ENCODE measurements at places on chromosomes 13 and 19. TPM values are rescaled to one million over a fixed set of nuclear protein-coding genes. Genes with fewer than 3 reads are reported as not detected.

The CNN1 gene
- total RNA-seq, result 0.64 TPM

The GTF3A gene
- total RNA-seq, result 102 TPM

The OR10H1 gene
- total RNA-seq, result 0.17 TPM

The PSG3 gene
- not detected for total RNA-seq

The CDX2 gene
- 12.5 TPM for total RNA-seq

The IQCN gene
- total RNA-seq, result 4.8 TPM

The HSPB6 gene
- total RNA-seq, result 0.93 TPM

The DCLK1 gene
- 0.10 TPM for total RNA-seq

The KIR2DL4 gene
- not detected for total RNA-seq

The WDR88 gene
- not detected for total RNA-seq

The COL4A1 gene
- 0.57 TPM for total RNA-seq

The PCP2 gene
- total RNA-seq, result 0.32 TPM

The PCDH20 gene
- not detected for total RNA-seq

The PSG7 gene
- not detected for total RNA-seq

DNA sequence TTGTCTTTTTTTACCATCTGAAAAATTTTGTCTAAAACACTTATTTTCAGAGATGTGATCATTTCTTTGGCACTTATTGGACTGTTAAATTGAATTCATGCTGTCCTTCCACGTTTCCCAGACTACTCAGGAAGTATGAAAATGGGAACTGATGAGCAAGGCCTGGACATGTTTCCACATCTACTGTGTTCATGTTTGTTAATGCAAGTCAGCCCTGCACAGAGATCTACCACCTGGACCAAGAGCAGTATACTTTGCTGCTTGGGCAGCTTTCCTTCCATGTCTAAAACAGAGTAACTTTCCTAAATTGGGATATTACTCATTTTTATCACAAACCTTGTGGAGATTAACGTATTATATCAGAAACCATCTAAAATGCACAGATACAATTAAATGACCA, 687.4 kb downstream of the DIAPH3 start:
- no peak for DNase-seq

DNA sequence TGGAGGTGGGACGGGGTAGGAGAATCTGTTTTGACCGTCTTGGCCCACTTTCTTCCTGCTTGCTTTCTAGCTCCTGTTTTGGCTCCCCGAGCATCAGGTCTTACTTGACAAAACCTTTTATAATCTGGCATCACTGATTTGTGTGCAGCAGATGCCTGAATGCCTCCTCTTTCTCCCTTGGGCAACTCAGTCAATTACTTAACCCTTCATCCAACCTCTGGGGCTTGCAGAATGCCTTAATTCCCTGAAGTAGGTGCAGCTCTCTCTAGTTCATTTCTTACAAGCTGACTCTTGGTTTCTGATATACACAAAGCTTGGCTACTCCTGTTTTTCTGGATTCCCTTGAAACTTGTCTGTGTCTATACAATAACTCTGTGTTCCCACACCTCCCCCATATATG, 5.7 kb upstream of the NUP58 start:
- no peak for DNase-seq

DNA sequence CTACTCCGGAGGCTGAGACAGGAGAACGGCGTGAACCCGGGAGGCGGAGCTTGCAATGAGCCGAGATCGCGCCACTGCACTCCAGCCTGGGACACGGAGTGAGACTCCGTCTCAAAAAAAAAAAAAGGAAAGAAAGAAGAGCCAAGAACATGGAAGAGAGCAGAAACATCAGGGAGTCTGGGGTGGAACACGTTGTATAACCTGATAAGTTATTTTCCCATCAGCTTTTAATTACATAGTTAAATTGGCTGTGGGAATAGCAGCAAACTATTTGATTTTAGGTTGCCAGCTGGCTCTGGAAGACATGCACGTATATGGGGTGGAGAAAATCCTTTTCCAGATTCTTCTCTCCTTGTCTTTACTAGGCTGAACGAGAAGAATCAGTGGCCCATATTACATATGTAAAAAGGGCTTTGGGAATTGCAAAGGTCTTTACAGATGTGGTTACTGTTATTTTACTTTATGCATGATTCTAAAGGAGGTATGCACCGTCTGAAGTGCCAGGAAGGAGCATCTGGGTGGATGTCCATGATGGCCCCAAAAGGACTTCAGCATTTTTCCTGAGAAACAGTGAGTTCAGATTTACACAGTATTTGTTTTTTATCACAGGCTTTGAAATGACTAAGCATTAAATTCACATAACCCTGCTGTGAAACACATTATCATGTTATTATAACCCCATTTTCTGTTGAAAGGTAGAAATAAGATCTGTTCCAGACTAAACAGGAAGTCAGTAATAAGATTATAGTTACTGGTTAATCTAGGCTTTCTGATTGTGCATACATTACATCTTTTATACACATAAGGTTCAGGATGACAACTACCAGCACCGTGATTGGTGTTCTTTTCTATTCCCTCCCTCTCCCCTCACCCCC, 4.6 kb upstream of the NAA16 start:
- DNase-seq, result no peak

GRCh38 chr19:2150794-2151338, 500 bp downstream of the AP3D1 start:
- no peak for DNase-seq

DNA sequence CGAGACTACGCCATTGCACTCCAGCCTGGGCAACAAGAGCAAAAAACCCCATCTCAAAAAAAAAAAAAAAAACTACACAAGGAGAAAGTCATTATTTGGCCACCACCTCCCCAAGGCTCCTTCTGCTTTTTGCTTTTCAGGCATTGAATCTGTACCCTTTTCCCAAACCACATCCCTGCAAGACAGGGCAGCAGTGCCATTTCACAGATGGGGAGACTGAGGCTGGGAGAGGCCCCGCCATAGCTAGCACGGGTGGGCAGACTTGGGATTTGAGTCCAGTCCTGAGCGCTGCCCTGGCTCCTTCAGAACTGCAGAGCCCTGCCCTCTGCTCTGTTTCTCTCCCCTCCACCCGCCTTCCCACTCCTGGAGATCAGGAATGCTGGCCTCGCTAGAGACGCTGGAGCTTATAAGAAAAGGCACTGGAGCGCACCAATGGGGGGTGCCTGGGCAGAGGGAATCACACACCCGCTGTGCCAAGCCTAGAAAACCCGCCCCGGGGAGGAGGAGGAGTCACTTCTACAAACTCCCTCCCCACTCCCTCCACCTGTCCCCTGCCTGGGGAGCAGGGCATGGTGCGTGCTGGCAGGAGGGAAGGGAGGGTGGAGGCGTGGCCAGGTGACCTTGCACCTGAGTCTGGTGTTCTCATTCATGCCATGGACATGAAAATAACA, 17.6 kb downstream of the TJP3 start:
- DNase-seq, result peak; percentile 73

DNA sequence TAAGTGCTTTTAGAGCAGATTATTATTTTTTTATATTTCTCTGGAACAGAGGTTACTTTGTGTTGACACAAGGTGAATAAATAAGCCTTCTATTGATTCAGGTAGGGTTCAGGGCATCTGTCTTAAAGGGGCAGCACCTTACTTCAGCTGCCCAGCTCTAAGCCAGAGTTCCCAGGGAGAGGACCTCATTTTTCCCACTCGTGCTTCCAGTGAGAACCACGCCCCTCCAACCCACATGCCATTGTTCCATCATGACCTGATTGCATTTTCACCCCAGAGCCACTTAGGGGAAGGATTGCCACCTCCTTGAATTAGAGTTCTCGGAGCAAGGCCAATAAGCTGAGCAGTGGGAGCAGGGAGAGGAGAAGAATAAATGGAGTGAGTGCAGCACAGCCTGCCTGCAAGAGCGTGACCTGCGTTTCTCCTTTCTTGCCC, 104.3 kb upstream of the FRY start:
- no peak for DNase-seq

GRCh38 chr19:17775245-17775927, 19.6 kb upstream of the B3GNT3 start:
- DNase-seq, result no peak

DNA sequence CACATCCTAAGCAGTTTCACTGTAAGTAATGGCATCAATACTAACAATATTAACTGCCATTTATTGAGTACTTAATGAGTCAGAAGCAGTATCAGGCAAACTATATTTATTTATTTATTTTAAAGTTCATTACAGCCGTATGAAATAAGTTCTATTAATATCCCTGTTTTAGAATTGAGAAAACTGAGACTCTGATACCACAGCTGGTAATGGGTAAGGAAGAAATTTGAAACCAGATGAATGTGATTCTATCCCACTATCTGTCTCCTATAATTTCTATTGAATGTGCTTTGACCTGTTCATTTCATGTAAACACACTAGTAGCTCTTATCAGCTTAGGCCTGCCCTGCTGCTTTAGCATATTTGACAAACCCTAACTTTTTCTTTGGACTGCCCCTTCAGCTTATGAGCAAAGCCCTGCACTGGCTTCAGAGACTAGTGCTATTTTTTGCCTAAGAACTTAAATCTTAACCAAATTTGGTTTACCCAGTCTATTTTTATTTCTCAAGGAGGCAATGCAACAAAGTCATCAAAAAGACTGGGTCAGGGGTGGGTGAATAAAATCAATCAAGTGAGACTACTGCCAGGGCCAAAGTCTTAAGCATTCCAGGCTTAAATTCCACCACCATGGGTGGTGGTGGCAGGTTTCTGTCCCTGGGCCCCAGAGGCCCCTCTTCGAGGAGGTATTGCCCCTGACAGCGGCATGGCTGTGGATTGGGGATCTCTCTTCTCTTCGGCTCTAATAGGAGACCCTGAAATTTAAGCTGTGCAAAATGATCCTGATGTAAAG, 143.4 kb downstream of the DLEU7 start:
- DNase-seq, result no peak

- DNase-seq, result no peak
Measured at GRCh38 chr13:37701306-37701705, 102.7 kb upstream of the POSTN start.

DNA sequence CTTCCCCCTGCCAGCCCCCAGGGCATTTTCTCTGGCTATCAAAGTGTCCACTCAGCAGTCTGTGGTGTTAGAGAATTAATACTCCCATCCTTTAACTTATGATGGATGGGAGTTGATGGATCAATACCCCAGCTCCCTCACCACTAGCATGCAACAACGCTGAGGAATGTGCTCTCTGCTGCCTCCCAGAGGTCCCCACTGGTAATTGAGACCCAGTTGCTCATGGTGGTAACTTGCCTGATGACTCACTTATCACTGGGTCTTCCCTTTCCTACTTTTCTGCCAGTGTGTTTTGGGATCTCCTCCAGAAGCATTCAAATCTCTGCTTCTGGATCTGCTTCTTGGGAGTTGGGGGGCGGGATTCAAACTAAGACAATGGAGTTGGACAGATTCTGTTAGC, 20.3 kb upstream of the CACNA1A start:
- DNase-seq, result peak; percentile 19

GRCh38 chr19:29371251-29372090, 154.3 kb upstream of the VSTM2B start:
- no peak for DNase-seq

- no peak for DNase-seq
Measured at GRCh38 chr13:73733706-73734105, 400.5 kb downstream of the KLF12 start.

DNA sequence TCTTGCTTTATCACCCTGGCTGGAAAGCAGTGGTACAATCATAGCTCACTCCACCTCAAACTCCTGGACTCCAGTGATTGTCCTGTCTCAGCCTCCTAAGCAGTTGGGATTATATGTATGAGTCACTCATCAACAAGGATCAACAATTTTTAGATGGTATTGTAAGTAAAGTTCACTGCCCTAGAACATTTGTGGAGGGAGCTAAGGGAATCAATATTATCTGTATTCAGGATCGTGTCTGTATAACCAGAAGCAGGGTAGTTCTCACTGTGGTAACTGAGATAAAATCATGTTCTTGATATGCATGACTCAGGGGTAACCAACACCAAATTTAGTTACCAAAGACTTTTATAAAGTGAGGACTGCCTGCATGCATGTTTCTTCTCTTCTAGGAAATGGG, 27.0 kb downstream of the ZMYM5 start:
- no peak for DNase-seq

DNA sequence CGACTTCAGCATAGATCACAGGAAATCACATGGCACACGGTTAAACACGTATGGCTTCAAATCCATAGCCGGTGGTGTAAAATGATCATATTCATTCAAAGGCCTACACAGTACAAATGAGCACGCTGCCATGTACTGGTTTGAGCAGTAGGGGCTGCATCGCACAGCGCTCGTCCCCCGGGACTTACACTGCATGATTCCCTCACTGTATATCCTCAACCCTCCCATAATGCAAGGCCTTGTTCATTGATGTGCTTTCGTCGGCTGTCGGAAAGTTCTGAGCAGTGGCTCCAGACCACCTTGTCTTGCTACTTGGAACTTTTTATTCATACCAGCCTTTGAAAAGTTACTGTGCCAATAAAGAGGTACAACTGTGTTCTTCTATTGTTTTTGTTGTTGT, 578.2 kb downstream of the MYO16 start:
- DNase-seq, result no peak

- DNase-seq, result no peak
Measured at GRCh38 chr13:74077792-74078191, 56.4 kb downstream of the KLF12 start.

GRCh38 chr13:32414580-32414979, 13.3 kb downstream of the N4BP2L1 start:
- no peak for DNase-seq

- no peak for DNase-seq
Measured at GRCh38 chr13:90562443-90562842, 785.0 kb upstream of the MIR17HG start.

DNA sequence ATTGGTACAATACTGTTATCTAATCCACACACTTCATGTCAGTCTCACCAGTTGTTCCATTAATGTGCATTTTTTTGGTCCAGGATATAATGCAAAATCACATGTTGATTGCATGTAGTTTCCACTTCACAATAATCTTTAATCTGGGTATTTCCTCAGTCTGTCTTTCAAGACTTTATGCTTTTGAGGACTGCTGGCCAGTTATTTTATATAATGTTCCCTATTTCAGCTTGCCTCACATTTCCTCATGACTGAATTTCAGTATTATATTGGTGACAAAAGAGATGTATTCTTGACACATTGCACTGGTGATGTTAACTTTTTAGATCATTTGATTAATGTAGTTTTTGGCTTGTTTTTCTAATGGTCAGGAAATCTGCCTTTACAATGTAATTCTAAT, 368.3 kb downstream of the IRS2 start:
- DNase-seq, result no peak

GRCh38 chr13:23876265-23876664, 12.9 kb downstream of the MIPEP start:
- no peak for DNase-seq

DNA sequence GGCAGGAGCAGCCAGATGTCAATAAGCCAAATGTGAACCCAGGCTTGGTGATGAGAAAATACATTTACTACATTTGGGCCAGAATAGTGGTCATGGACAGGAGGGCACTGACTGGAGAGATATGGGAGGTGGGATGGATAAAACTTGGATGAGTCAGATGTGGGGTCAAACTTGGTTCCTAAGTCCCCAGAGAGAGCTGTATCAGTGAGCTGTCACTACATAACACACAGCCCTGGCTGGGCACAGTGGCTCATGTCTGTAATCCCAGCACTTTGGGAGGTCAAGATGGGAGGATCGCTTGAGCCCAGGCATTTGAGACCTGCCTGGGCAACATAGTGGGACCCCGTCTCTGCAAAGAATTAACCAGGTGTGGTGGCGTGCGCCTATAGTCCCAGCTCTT, 51.6 kb upstream of the EHD2 start:
- no peak for DNase-seq

GRCh38 chr13:44309794-44310757, 63.5 kb upstream of the SERP2 start:
- DNase-seq, result no peak

GRCh38 chr19:44671400-44671799, at the start of gene CEACAM19:
TSS of gene CEACAM19 (plus strand) at chr19:44671482. CDS start at chr19:44671932, 450 bp downstream.
- no peak for DNase-seq

- DNase-seq, result no peak
Measured at GRCh38 chr19:28914173-28914572, 298.8 kb downstream of the UQCRFS1 start.
